NCI-H69 (cell line): ENCODE measurements at places on chromosomes 13 and 19.

- no peak for DNase-seq
Observed at GRCh38 chr19:11256189-11256588, 6.1 kb downstream of the DOCK6 start.

- peak; percentile 24 for DNase-seq
Observed at GRCh38 chr19:32558607-32559228, 22.3 kb upstream of the PDCD5 start.

- DNase-seq: no peak
Observed at GRCh38 chr19:18137657-18138339, 15.2 kb upstream of the PIK3R2 start.

- DNase-seq: no peak
Observed at GRCh38 chr19:11361771-11362731, 6.8 kb downstream of the PLPPR2 start.

GRCh38 chr13:47475441-47475948, 525.6 kb downstream of the SUCLA2 start:
- no peak for DNase-seq

DNA sequence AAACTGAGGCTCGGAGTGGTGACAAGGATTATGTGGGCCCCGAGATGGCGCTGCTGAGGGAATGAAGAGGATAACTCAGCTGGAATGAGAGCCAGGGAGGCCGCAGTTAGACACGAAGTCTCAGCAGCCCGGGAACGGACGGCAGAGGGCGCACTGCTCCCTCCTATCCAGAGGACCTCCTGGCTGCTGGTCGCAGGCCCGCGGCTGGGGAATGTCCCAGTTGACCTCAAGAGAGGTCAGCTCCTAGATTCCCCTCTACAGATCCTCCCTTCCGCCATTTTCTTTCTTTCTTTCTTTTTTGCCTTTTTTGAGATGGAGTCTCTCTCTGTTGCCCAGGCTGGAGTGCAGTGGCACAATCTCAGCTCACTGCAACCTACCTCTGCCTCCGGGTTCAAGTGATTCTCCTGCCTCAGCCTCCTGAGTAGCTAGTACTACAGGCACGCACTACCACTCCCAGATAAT, 24.1 kb upstream of the ASPDH start:
- DNase-seq: peak; percentile 73

DNA sequence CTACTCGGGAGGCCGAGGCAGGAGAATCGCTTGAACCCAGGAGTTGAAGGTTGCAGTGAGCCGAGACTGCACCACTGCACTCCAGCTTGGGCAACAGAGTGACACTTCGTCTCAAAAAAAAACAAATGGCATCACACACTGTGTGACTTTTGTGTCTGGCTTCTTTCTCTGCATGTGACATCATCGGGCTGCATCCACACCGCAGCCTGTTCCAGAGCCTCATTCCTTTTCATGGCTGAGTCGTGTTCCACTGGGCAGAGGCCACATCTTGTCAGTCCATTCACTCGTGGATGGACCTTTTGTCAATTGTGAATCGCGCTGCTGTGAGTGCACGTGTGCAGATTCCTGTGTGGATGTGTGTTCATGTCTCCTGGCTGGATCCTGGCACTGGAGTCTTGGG, 8.3 kb downstream of the THOP1 start:
- no peak for DNase-seq

- DNase-seq: peak; percentile 62
Observed at GRCh38 chr19:34276614-34277013, 22.3 kb downstream of the GARRE1 start.

GRCh38 chr13:79528356-79528755, 47.4 kb downstream of the NDFIP2 start:
- DNase-seq: no peak

DNA sequence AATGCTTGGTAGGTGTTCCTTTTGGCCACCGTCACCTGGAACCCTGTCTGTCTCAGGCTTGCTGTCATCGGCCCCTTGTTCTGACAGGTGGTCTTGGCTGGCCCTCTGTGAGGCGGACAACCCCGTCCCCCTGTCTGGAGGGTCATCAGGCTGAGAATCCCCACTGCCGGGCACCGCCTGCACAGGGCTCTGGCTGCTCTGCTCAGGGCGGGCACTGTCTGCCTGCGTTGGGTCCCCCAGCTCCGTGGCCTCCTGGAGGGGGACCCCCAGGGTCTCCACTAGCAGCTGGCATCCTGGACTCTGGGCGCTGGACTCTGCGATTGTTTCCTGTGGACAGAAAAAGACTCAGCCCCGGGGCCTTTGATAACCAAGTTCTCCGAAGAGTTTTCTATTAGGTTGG, 13.2 kb downstream of the NANOS3 start:
- DNase-seq: peak; percentile 18

- no peak for DNase-seq
Observed at GRCh38 chr13:67299072-67299635, 69.0 kb upstream of the PCDH9 start.

- DNase-seq: peak; percentile 58
Observed at GRCh38 chr19:56271151-56271550, 1.4 kb upstream of the EDDM13 start.

DNA sequence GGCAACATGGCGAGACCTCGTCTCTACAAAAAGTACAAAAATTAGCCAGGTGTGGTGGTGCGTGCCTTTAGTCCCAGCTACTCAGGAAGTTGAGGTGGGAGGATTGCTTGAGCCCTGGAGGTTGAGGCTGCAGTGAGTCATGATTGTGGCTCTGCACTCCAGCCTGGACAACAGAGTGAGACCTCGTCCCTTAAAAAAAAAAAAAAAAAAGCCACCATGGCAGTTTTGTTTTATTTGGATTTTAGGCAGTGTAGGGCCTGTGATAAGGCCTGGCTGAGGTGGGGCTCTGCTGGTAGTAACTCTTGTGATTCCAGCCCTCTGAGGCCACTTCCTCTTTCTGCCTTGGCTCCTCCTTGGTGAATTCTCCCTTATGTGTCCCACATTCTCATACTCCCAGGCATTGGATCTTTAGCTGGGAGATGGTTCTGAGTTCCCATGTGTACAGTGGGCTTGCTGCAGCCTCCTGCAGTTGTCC, 39.2 kb downstream of the GATAD2A start:
- no peak for DNase-seq

GRCh38 chr19:11563532-11563931, 4.5 kb upstream of the ELOF1 start:
- no peak for DNase-seq

- no peak for DNase-seq
Observed at GRCh38 chr13:40537146-40537895, 129.1 kb downstream of the FOXO1 start.

DNA sequence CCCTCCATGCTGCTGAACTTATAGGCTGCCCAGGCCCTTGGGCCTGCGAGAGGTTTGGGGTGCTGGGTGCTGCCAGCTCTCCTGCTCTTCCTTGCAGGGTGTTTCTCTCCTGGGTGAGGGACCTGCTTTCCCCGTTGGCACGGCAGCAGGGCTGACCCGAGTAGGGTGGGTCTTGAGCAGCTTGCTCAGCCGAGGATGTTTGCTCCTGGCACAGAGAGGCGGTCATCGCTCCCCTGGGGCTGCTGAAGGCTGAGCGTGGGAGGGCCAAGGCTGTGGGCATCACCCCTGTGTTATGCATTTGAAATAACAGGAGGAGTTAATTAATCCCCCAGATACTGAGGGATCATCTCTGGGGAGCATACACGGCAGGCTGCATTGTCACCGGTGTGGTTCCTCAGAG, 5.3 kb downstream of the KCTD15 start:
- DNase-seq: no peak

DNA sequence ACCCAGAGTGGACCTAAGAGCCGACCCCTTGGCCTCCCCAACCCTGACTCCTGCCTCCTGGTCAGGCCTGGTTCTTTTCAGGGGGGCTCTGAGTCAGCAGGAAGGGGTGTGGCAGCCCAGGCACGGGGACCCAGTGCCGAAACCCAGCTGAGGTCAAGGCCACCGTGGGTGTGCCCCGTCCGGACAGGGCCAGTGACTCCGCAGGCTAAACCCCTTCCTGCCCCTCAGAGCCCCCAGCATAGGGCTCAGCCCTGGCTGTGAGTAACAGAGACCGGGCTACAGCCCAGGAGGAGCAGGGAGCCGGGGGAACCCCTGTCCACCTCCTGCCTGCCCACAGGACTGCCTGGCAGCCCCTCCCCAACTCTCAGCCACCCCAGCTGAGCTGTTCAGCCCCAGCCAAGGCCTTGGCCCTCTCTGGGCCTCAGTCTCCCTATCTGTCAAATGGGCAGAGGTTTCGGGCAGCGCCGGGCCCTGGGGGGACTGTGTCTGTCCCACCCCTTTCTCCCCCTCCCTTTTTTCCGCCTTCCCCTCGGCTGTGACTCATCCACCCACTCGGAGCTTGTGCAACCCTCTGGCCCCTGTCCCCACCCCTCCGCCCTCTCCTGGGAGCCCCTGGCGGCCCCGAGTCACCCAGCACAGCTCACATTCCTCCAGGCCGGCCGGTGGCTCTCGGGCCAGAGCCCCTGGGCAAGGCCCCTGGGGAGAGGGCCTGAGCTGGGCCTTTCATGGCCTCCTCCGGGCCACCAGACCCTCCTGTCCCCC, 8.6 kb downstream of the ZBTB7A start:
- no peak for DNase-seq

DNA sequence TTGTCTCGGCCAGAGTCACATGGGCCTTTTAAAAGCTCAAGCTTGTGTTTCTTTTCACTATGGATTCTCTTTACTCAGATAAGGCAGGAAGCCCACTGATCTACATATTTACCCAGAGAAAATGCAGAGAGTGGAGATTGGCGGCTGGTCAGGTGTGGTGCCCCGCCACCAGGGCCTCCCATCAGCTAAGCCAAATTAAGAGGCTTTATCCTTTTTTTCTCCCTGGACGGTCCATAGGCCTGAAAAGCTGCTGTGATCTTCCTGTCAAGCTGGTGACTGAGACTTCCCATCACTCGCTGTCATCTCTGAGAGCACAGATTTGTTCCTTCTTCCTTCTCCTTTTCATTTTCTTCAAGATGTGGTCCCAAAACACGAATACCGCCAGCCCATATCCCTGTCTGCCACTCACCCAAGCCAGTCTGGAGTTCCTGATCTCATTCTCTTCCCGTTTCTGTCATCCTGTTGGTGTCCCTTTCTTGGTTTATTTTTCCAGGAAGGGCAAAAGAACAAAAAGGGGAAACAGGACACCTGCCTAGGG, 1.9 kb downstream of the SAFB start:
- no peak for DNase-seq

GRCh38 chr19:33157906-33158305, 26.0 kb downstream of the WDR88 start:
- DNase-seq: no peak

DNA sequence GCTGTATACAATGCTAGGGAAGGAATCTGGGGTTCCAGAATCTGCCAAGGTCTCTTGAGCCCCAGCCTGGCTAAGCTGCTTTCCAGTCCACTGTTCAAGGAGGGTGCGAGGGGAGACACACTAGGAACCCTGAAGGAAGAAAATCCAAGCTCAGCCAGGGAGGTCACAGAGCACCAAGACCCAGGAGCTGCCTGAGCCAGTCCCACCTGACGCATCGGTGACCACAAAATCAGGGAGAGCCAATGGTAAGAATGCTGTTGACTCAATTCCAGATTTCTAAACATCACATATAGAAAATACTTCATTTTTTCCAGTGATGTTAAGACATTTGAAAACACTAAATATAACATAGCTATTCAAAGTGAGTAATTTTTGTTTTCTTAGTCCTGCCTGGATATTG, 50.1 kb downstream of the CEP89 start:
- DNase-seq: no peak

- DNase-seq: no peak
Observed at GRCh38 chr13:113535381-113535781, 44.9 kb upstream of the DCUN1D2 start.

DNA sequence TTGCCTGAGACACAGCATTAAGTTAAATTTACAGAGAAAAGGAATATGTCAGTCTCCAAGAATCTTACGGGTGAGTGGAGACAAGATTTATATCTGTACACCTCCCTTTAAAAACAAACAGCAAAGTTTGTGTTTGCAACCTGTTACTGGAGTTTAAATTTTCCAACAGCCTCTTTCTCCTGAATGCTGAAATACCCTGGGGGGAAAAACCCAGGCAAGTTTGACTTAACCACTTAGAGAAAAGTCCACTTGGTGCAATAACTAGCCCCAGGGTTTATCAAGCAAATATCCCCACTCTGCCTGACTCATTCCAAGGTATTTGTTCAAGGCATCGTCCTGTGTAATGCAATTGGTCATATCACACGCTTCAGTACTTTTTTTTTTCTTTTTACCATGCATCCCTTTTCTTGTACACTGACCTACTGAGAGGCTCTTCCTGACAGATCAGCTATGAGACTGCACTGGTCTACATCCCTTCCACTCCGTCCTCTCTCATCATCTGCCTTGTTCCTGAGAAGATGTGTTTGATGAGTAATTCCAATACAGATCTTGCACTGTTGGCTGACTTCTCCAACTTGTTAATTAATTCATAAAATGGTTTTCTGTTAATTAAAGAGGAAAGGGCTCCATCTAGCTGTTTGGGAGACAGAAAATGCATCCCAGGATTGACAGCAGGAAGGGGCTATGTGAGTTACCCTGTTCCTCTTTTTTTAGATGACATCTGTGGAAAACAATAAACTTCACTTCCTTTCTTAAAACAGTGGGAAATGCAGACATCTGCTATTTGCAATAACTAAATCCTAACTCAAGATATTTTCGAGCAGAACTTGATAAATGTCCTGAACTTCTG, 212.5 kb upstream of the IRS2 start:
- DNase-seq: no peak

- peak; percentile 24 for DNase-seq
Observed at GRCh38 chr13:26186995-26187394, 35.1 kb downstream of the RNF6 start.

DNA sequence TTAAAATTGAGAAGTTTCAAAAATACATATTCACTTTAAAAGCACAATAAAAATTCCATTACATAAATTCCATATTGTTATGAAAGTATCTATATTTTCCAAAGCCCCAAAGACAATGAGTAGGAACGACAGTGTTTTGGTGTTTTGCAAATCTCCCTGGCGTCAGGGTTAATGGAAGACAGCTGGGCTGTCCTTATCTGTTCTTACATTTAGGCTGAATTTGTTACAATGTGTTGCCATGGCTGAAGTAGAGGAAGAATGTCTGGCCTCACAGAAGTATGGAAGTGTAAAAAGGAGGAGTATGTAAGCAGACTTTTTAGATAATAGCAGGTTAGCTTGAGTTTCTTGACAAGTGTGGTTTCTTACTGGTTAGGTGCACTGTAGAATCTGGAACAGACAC, 124.4 kb upstream of the SPATA13 start:
- no peak for DNase-seq

DNA sequence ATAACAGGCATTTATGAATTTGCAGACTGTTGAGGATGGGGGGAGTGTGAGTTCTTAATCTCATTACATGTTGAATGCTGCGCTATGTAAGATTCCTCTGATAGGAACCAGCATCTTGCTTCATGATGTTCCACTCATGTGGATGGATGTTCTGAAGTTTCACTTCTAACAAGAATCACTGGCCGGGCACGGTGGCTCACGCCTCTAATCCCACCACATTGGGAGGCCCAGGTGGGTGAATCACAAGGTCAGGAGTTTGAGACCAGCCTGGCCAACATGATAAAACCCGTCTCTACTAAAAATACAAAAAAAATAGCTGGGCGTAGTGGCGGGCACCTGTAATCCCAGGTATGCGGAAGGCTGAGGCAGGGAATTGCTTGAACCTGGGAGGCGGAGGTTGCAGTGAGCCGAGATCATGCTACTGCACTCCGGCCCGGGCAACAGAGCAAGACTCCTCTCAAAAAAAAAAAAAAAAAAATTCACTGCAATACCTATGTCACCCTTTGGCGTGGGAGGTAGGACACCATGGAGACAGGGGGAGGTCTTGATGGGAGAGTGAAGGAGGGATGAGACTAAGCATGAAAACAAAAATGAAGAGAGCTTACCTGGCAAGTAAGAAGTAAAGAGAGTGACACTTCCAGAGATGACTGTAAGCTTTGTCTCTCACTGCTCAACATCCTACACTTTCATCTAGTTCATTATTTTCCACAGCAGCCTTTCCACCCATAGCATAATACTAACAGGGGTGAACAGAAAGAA, 133.0 kb downstream of the DCT start:
- DNase-seq: no peak
